ENCODE measurements at places on chromosomes 13 and 19. TPM values are rescaled to one million over a fixed set of nuclear protein-coding genes. Genes with fewer than 3 reads are reported as not detected.

The TINCR gene
- not detected for total RNA-seq

The VAV1 gene
- total RNA-seq, result not detected

The GAPDHS gene
- total RNA-seq, result not detected

The TBC1D4 gene
- total RNA-seq, result 62.1 TPM

The FXYD7 gene
- not detected for total RNA-seq

The SGCG gene
- total RNA-seq, result not detected

The CGB8 gene
- total RNA-seq, result not detected

The ABCA7 gene
- 10.1 TPM for total RNA-seq

The KLK5 gene
- total RNA-seq, result not detected

The CKM gene
- not detected for total RNA-seq

The ZNF69 gene
- 3.3 TPM for total RNA-seq

The ATG4D gene
- total RNA-seq, result 17.0 TPM

The CEACAM4 gene
- total RNA-seq, result not detected

The KLK15 gene
- not detected for total RNA-seq
